ENCODE measurements at places on chromosomes 4 and X. TPM values are rescaled to one million over a fixed set of nuclear protein-coding genes. Genes with fewer than 3 reads are reported as not detected.

GRCh38 chr4:23369331-23369730 is 520.5 kb downstream of the PPARGC1A start:
- DNase-seq, result no peak

- DNase-seq, result no peak
Measured at GRCh38 chr4:18961879-18962278, 940.3 kb upstream of the LCORL start.

DNA sequence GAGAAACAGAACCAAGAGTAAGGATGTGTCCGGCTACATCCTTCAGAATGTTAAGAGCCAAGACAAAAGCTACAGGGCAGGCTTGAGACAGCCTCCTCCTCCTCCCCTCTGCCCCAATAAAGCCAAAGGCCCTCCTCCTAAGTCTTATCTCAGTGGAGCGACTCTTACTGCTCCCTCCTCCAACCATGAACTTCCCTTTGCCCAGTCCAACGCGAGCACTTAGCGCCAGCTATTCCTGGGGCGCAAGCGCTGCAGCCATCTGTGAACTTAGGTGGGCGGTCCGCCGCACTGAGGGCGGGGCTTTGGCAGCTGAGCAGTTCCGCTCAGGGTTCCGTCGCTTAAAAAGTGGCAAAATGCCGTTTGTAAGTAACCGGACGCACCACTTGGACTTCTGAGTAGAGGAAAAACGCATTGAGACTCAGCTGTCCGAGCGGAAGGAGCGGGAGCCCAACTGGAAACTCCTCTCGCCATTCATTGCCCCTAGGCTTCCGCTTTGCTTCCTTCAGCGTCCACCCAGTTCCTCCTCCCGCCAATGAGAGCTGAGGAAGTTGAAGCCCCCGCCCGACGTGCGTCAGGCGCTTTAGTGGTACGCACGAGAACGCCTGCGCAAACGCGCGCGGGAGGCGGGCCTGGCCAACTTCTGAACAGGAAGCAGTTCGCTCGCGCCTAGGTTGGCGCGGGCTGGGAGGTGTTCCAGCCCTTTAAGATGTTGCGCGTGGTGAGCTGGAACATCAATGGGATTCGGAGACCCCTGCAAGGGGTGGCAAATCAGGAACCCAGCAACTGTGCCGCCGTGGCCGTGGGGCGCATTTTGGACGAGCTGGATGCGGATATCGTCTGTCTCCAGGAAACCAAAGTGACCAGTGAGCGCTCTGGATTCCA is at the start of gene APEX2:
APEX2 (plus strand) TSS at position 647 of the 882 bp plus-strand sequence; CDS start at position 707, 60 bp downstream.
- peak; percentile 91 for DNase-seq

GRCh38 chr4:5039800-5040199 is 11.5 kb upstream of the STK32B start:
- no peak for DNase-seq

DNA sequence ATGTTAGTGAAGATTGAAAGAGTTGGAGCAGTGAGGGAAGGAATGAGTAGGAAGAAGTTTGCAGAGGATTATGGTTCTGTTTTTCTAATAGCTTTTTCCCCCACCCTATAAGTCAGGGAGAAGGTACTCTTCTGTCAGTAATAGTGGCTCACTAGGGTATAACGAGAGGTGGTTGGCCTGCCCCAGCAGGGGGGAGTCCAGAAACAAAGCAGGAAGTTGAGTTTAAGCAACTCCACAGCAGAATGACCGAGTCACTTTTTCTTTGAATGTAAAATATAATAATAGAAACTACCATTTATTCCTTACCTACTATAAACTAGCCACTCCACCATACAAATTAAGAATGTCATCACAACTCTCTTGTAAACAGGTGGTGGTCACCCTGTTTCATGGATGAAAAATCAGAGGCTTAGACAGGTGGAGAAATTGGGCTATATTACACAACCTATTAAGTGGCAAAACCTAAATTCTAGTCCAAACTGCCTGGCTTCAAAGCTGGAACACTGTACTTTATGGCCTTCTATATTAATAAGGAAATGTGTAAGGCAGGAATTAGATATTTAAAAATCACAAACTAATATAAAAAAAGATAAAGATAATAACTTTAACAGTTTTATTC is 21.9 kb downstream of the AP1AR start:
- no peak for DNase-seq

GRCh38 chrX:86946569-86946968 is 571.0 kb upstream of the KLHL4 start:
- DNase-seq, result peak; percentile 24

DNA sequence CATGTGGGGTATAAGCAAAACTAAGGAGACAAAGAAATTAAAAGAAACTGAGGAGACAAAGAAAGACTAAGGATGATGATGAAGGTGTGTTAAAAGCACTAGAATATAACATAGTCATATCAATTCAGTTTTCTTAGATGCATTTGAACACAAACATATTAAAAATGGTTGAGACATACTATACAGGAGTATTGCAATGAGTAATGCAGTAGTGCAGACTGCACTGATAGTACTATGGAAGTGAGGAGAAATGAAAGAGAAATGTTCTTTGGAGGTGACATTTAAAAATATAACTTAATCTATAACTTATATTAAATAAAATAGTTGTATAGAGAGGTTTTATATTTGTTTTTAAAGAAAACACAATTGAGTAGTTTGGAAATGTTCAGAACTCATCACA is 279.2 kb downstream of the CAMK2D start:
- no peak for DNase-seq

DNA sequence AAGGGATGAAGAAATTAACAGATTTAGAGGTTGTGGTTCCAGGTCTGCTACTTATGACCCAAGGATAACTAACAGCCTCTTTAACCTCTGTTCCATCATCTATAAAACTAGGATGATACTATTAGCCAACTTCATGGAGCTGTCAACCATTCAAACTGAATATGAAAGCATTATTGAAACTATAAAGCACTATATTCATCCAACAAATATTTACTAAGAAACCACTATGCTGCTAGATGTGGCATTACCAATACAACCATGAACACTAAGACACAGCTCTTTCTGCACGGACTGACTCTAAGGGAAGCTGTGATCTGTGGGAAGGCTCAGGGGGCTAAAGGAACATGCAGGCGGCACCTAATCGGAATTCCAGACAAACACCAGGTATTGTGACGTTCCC is 66.0 kb downstream of the APBB2 start:
- DNase-seq, result no peak

GRCh38 chr4:111639876-111640275 is 505.4 kb upstream of the FAM241A start:
- DNase-seq, result peak; percentile 55

GRCh38 chr4:43331226-43332051 is 438.9 kb downstream of the GRXCR1 start:
- peak; percentile 69 for DNase-seq

DNA sequence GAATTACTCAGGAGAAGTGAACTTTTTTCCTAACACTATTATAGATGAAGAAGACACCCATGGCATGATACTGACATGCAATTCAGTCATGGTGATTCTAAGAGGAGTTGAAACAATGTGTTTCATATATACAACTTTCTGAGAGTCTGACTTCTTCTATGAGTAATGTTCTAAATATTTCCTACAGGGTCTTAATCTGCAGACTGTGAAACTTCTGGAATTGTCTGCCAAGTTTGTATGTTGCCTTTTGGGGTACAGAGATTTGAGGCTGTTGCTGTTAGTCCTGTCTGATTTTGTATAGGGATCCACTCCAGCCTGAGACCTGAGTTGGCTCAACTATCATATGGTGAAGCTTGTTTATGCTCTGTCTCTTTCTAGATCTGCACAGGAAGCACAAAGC is 160.6 kb upstream of the GATB start:
- DNase-seq, result peak; percentile 30

DNA sequence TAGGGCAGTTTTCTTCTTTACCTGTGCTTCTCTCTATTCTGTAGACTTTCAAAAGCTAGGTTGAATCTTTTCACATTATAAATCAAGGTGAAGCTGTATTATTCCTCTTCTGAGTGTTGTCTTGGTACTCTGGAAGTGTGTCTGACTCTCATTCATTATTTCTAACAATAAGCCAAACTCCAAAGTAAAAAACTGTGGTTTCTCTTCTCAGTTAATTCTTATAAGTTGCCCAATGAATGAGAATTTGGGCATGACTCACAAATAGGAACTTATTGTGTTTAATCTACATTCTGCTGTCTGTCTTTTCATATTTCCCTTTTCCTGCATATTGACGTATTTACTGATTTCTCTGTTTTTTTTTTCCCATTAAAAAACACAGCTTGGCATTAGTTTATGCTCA is 714.5 kb downstream of the CCSER1 start:
- DNase-seq, result no peak

DNA sequence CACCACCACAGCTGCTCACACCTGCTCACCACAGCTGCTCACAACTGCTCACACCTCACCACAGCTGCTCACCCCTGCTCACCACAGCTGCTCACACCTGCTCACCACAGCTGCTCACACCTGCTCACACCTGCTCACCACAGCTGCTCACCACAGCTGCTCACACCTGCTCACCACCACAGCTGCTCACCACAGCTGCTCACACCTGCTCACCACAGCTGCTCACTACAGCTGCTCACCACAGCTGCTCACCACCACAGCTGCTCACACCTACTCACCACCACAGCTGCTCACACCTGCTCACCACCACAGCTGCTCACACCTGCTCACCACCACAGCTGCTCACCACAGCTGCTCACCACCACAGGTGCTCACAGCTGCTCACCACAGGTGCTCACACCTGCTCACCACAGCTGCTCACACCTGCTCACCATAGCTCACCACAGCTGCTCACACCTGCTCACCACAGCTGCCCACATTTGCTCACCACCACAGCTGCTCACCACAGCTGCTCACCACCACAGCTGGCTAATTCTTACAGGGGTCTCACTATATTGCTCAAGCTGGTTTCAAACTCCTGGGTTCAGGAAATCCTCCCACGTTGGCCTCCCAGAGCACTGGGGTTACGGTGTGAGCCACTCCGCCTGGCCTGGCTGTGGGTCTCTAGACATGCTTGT is 30.4 kb upstream of the CPLX1 start:
- no peak for DNase-seq

DNA sequence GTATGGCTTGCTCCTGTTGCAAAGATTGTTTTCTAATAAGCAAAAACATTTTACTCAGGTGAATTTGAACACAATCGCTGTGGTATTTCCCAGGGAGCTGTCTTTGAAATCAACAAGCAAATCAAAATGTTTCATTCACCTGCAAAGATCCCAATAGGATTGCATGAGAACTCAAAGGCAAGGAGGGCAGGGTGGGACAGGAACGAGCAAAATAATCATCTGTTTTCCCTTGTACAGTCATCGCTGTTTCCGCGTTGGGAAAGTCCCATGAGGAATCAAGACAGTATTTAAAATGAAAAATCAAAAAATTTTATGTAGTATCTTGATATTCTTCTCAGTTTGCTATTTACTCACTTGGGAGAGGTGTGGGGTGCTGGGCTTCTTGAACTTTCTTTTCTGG is 198.8 kb downstream of the STIM2 start:
- DNase-seq, result no peak

- DNase-seq, result no peak
Measured at GRCh38 chr4:179344861-179345260, 1902.6 kb upstream of the AGA start.

DNA sequence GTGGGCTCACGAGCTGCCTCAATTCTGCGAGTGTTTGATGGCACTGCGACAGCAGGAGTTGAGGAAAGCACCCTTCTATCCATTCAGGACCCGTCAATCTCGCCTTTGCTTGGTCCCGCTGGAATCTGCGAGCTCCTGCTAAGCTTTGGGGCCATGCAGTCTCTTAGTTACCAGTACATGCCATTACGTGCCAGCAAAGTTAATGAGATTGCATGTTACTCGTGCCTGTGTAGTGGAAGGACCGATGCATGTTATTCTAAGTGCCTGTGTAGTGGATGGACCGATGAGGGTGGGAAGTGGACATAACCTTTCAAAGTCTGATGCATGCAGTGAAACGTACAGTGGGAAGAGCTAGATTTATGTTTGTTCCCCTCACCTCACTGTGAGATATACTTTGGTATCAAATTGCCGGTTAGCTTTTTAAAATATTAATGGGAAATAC is 569 bp downstream of the RPS3A start:
- peak; percentile 25 for DNase-seq

GRCh38 chr4:23220911-23221310 is 528.2 kb downstream of the GBA3 start:
- DNase-seq, result no peak

DNA sequence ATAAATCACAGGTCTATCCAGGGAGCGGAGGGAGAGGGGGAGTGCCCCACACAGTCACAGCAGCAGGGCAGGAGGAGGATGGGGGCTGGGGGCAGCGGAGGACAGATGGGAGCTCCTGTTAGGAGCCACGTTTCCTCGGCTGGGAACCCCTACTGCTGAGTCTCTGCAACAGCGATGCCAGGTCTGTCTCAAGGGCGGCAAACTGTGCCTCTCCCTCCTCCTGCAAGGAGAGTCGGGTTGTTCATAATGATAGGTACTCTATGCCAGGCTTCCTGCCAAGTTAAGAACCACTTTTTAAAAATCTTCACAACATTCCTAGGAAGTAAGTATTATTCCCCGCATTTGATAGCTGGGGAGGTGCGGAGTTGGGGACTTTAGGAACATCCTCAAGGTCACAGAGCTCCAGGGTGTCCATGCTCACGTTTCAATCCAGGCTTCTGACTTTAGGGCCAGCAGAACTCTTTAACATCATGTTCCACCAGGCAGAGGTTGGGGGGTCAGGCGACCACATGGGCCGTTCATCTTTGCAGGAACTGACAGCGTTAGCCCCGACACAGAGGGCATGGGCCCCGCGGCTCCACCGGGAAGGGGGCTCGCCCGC is 98.3 kb upstream of the MAML3 start:
- no peak for DNase-seq

GRCh38 chrX:47743504-47743903 is 84.5 kb upstream of the UXT start:
- peak; percentile 21 for DNase-seq

- DNase-seq, result no peak
Measured at GRCh38 chrX:1170243-1170642, 42.2 kb downstream of the CRLF2 start.

DNA sequence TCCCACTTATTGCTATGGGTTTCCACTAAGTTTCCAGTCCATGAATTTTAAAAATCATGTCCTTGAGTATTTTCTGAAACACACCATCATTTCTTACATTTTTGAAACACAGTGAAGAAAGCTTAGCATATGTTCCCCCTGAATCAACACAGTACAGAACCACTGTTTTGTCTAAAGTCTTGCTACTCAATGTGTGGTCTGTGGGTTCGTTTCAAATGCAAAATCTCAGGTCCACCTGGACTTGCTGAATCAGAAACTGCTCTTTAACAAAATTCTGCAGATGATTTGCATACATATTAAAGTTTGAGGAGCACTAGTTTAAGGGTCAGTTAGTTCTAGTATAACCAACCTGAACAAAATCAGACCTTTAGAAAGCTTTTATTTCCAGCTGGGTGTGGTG is 60.4 kb downstream of the SUPT20HL2 start:
- DNase-seq, result no peak

GRCh38 chrX:138775517-138775916 is 64.0 kb upstream of the FGF13 start:
- peak; percentile 21 for DNase-seq

CRMP1 gene
- total RNA-seq, result 4.4 TPM

CHRDL1 gene
- total RNA-seq, result 0.36 TPM

ARX gene
- total RNA-seq, result not detected

SPATA4 gene
- total RNA-seq, result 0.28 TPM

BMX gene
- not detected for total RNA-seq

MAGEE1 gene
- 0.56 TPM for total RNA-seq

Measured in IMR-90 (cell line).